ENCODE measurements at places on chromosomes 13 and 19.

- H3K27ac ChIP-seq: no peak overlapping the region
- no peak for DNase-seq
- H3K4me1 ChIP-seq: no peaks in the 10 kb centered on the region
- no peaks in the 10 kb centered on the region for H3K27me3 ChIP-seq
Measured at GRCh38 chr13:56352361-56352760, 788.4 kb upstream of the PRR20A start.

DNA sequence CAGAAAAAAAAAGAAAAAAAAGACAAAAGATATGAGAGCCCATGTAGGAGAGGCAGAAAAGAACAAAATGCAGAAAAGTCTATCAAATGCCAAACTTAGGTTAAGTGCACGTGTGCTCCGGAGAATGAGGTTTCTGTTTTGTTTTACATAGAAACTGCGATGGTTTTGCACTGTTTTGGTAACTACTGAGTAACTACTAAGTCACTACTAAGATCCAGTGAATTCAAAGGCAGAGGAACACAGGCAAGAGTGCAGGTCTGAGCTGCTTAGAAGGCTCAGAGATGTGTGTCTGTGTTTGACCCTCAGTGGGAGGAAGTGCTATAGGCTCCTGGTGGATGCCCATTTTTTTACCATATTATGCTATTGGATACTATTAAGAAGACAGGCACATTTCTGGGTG, 299.3 kb downstream of the NDFIP2 start:
- H3K27me3 ChIP-seq: no peaks in the 10 kb centered on the region
- H3K36me3 ChIP-seq: no peaks in the 10 kb centered on the region
- no peak overlapping the region for H3K27ac ChIP-seq

GRCh38 chr13:35729926-35730627, 253.6 kb upstream of the MAB21L1 start:
- DNase-seq: no peak
- H3K27ac ChIP-seq: no peak overlapping the region
- H3K27me3 ChIP-seq: no peaks in the 10 kb centered on the region
- H3K4me3 ChIP-seq: no peak overlapping the region

DNA sequence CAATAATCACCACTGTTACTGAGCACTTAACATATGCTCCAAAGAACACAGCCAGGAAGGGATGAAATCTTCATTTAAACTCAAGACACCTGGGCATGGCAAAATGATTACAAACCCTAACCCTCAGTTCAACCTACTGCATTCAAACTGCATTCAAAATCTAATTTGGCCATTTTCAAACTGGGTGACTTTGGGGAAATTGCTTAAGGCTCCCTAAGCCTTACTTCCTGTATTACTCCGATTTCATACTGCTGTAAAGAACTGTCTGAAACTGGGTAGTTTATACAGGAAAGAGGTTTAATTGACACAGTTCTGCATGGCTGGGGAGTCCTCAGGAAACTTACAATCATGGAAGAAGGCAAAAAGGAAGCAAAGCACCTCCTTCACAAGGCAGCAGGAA, 50.4 kb downstream of the CBY2 start:
- peaks cover under 1% of the 10 kb centered on the region for H3K36me3 ChIP-seq
- peaks cover 2% of the 10 kb centered on the region for H3K27me3 ChIP-seq
- no peak for DNase-seq
- no peak overlapping the region for H3K4me3 ChIP-seq
- H3K27ac ChIP-seq: no peak overlapping the region
- H3K4me1 ChIP-seq: no peaks in the 10 kb centered on the region

GRCh38 chr19:14167576-14168138, 31.3 kb upstream of the ASF1B start:
- no peaks in the 10 kb centered on the region for H3K27me3 ChIP-seq
- H3K4me1 ChIP-seq: peaks cover 27% of the 10 kb centered on the region
- H3K27ac ChIP-seq: peak overlapping the region; percentile 61
- peak overlapping the region; percentile 59 for H3K4me3 ChIP-seq
- DNase-seq: peak; percentile 35

GRCh38 chr19:6678690-6679109, 8.7 kb upstream of the TNFSF14 start:
- H3K36me3 ChIP-seq: peaks cover 9% of the 10 kb centered on the region
- H3K4me3 ChIP-seq: peak overlapping the region; percentile 2
- peaks cover 3% of the 10 kb centered on the region for H3K27me3 ChIP-seq
- peaks cover 52% of the 10 kb centered on the region for H3K4me1 ChIP-seq
- H3K27ac ChIP-seq: peak overlapping the region; percentile 49

GRCh38 chr19:34408411-34408810, 4.2 kb downstream of the PDCD2L start:
- H3K4me3 ChIP-seq: no peak overlapping the region
- H3K4me1 ChIP-seq: peaks cover 25% of the 10 kb centered on the region
- DNase-seq: no peak
- no peaks in the 10 kb centered on the region for H3K27me3 ChIP-seq

DNA sequence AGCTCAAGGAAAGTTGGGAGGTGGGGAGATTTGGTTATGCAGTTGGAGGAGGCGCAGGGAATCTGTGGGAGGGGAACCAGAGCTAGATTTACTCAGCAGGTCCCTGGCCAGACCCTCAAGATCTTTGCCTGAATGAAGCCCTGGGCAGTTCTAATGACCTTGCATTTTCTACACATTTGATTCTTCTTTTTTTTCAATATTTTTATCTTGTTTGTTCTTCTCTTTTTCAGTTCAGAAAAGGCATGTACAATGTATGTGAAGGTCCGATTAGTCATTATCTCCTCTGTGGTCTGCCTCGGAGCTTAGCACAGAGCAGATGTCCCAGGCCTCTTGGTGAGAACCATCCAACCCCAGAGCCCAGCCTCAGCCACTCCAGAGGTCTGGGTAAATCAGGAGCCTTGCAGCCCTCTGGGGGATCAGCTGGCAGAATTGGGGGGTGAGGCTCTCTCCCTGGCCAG, 24.2 kb downstream of the SERP2 start:
- H3K27ac ChIP-seq: no peak overlapping the region
- H3K27me3 ChIP-seq: peaks cover 7% of the 10 kb centered on the region
- no peaks in the 10 kb centered on the region for H3K4me1 ChIP-seq
- H3K4me3 ChIP-seq: no peak overlapping the region
- H3K36me3 ChIP-seq: no peaks in the 10 kb centered on the region
- no peak for DNase-seq

GRCh38 chr13:33109271-33109697, 93.1 kb downstream of the KL start:
- no peaks in the 10 kb centered on the region for H3K4me1 ChIP-seq
- H3K4me3 ChIP-seq: no peak overlapping the region
- H3K27ac ChIP-seq: no peak overlapping the region
- H3K27me3 ChIP-seq: peaks cover 10% of the 10 kb centered on the region
- no peaks in the 10 kb centered on the region for H3K36me3 ChIP-seq

Measured in activated CD4-positive, alpha-beta memory T cell treated with anti-CD3 and anti-CD28 coated beads for 36 hours (primary cell).